ENCODE measurements at places on chromosomes 7 and 10.

- DNase-seq: no peak
Measured at GRCh38 chr10:14062528-14063260, 268.0 kb downstream of the FRMD4A start.

GRCh38 chr10:80290474-80291220, 1.2 kb upstream of the MAT1A start:
- no peak for DNase-seq

- DNase-seq: no peak
Measured at GRCh38 chr7:123751821-123752220, 3.0 kb upstream of the WASL start.

DNA sequence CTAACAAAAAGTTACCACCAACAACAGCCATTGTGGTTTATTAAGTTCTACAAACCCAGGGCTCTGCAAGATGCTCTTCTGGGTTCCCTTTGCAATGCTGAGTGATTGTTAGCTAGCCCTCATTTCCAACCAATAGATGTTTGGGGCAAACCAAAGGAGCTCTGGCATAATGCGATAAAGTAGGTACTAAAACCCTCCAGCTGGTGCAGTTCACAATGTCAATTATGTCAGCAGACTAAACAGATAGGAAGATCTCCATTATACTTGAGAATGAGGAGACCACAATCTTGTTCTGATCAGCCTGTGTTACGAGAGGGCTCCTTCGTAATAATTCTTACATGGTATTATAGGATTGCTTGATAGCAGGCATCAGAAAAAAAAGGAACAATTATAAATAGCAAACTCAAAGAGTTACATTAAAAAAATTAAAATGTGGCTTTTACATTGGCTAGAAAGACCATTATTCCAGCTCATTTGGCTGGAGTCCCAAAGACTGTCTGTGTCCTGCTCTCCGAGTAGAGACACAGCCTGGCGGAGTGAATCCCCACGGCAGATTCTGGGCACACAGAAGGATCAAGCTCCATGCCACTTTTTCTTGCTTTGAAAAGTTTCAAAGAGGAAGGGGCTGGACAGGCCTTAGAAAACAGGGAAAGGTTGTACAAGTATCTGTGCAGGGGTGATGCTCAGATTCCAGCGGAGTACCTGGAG, 93.8 kb downstream of the ZRANB1 start:
- no peak for DNase-seq

- no peak for DNase-seq
Measured at GRCh38 chr10:26432938-26433337, 5.2 kb upstream of the APBB1IP start.

DNA sequence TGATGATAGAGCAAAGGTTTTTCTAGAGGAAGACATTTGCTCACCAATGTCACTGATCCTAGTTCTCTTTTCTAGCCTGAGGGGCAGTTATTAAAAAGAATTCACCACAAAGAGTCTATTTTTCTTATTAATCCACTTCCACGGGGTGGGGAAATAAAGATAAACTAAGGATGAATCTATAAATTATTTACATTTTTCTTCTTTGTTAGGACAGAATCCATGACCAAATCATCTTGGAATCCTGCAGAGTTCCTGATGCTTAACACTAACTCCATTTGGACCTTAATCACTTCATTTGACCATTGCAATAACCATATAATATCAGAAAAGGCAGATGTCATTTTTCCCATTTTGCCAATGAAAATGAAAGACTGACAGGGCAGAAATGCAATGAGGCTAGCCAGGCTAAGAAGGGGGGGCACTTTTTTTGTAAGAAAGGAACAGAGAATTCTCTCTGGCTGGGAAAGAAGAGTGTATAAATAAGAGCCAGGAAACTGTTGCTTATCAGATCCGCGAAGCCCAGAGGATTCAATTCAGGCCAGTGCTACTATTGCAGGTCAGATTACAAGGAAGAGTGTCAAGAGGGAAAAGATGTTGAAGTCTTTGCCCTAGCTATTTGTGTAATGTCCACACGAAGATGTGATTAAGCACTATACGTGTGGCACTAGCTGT, 433.2 kb downstream of the TNS3 start:
- no peak for DNase-seq

- DNase-seq: no peak
Measured at GRCh38 chr10:61338146-61338545, 115.0 kb downstream of the TMEM26 start.

DNA sequence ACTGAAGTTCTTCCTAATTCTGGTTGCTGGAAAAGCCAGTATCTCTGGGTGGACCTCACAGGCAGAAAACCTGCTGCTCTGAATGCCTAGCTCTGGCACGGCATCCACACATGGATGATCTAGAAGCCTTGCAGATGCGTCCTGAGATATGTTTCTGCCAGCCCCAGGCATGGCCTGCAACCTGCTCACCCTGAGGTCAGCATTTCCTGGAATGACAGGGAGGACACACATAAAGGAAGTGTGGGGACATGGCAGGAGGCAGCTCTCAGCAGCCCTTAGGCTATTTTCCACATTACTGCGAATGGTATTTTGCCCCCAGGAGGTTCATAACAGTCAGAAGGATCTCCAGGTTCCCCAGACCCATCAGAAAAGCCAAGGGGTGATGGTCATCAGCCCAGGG, 23.2 kb downstream of the PLXNA4 start:
- no peak for DNase-seq

DNA sequence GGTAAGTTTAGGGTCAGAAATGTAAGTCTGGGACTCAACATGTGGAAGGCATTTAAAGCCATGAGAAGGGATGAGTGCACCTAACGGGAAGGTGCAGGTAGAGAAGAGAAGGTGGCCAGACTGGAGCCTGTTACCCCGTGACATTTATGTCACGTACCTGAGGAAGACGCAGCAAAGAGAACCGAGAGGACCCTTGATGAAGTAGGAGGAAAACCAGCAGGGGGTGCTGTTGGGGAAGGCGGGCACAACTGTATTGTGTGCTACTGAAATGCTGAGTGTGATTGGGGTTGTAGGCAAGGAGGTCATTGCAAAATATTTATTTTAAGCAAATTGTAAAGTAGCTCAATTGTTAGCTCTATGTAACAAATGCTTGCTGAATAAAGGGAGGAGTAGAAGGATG, 338.2 kb upstream of the PRKCQ start:
- no peak for DNase-seq

- no peak for DNase-seq
Measured at GRCh38 chr10:32166365-32166764, 110.1 kb upstream of the KIF5B start.

DNA sequence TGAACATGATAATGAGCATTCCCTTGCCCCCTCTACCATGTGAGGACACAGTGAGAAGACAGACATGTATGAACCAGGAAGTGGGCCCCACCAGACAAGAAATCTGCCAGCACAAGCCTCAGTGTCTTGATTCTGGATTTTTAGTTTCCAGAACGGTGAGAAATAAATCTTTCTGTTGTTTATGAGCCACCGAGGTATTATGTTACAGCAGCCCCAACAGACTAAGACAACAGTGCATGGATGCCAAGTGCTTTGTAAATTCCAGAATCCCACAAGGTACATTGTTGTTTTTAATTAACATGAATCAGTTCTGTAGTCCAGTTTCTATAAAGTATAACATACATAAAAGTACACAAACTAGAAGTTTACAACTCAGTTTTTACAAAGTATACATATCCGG, 162.2 kb downstream of the ARHGAP21 start:
- DNase-seq: no peak

GRCh38 chr7:50409856-50410745, 40.0 kb downstream of the FIGNL1 start:
- no peak for DNase-seq

DNA sequence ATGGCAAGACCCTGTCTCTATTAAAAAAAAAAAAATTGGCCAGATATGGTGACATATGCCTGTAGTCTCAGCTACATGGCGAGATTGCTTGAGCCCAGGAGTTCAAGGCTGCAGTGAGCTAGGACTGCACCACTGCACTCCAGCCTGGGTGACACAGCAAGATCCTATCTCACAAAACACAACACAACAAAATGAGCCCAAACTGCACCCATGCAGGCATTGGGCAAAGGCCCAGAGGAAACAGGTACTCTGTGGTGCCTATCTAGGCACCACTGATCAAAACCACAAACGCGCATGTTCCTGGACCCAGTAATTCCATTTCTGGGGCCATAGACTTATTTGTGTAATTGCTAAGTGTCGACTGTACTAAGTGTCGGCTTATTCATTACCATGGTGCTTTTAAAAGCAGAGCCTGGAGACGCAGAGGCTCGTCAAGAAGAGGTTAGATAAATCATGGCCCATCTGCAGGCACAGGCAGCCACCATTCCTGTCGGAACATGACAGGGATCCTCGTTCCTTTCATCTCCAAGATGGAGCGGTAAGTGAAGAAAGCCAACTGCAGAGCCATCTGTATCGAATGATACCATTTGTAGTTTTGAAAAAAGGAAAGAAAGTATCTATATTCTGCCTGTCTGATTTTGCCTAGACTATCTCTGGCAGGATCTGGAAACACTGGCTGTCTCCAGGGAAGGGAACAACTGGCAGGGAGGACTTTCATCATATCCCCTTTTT, 160.4 kb upstream of the RHEB start:
- DNase-seq: no peak

DNA sequence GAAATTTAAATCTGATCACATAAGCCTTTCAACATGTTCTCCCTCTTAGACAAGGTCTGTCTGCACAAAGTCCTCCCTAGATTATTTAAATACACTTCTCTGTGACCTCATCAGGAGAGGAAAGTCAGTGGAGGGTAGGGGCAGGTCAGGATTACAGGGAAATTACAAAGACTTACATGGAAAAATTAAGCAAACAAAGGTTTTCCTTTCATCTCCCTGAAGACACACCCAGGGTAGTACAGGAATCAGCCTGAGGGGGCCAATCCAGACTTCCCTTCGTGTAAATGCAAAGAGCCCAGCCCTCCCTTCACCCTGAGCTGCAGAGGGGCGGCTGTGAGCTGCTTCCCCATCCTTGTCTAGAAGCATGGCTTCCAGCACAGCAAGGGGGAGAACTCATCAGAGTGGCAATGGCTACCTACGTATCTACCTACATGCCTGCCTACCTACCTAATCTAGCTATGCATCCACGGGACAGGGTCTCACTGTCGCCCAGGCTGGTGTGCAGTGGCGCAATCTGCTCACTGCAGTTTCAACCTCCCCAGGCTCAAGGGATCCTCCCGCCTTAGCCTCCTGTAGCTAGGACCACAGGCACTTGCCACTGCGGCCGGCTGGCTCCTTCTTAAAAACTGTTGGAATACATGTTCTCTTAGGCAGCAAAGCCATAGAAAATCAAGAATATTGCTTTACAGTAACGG, 33.2 kb downstream of the PITRM1 start:
- DNase-seq: no peak

DNA sequence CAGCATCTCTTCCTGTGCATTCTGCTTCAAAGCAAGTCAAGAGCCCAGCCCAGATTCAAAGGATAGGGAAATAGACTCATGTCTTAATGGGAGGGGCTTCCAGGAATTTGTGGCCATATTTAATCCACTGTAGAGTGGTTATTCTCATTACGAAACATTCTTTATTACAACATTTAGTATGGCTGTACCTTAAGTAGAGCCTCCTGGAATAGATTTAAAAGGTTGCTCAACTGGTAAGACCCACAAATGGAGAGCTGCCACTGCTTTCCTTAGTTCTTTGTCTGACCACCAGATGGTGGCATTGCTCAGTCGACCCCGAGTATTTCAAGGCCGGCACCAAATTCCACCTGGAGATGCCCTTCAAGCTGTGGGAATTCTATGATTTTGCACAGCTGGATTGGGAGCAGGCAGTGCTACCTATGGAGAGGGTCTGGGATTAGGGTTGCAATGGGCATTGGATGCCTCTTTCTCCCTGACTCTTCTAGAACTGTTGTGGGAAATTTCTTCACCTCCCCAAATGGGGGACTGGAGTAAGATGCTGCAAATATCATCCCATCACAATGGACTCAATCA, 102.2 kb downstream of the RBM20 start:
- peak; percentile 80 for DNase-seq

GRCh38 chr10:70296406-70296899, 12.6 kb upstream of the NPFFR1 start:
- peak; percentile 94 for DNase-seq

DNA sequence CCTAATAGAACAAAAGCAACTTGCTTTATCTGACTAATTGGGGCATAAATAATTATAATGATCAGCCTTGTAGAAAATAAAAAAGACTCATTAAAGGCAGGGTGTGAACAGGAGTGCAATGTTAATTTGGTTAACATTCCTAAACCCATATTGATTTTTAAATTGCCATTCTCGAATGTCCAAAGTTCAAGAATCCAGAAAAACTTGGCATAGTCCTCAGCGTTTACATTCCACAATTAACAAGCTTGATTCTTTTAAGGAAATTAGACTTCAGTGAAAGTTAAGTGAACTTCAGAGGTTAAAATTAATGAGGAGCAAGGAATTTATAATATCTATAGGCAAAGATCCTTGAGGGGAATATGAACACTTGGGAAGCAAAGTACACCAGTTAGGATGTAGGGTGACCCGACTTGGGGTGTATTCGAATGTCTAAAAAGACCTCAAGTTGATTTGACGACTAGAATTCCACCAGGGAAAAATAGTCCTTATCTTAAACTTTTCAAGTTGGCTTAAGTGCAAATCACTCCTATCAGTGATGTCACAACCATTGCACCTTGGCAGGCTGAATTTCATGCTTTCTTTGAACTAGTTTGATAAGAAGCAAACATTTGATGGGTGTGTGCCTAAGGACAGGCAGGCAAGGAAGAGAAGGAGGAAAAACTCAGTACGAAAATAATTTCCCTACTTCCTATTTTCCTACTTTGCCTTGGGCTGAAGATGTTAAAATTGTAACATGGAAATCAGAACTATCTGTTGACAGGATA, 830.4 kb upstream of the COBL start:
- no peak for DNase-seq

GRCh38 chr10:98414932-98415730, at the start of gene PYROXD2:
Gene PYROXD2 (minus strand): TSS chr10:98415182. CDS start chr10:98415135, 47 bp downstream.
- DNase-seq: peak; percentile 99

DNA sequence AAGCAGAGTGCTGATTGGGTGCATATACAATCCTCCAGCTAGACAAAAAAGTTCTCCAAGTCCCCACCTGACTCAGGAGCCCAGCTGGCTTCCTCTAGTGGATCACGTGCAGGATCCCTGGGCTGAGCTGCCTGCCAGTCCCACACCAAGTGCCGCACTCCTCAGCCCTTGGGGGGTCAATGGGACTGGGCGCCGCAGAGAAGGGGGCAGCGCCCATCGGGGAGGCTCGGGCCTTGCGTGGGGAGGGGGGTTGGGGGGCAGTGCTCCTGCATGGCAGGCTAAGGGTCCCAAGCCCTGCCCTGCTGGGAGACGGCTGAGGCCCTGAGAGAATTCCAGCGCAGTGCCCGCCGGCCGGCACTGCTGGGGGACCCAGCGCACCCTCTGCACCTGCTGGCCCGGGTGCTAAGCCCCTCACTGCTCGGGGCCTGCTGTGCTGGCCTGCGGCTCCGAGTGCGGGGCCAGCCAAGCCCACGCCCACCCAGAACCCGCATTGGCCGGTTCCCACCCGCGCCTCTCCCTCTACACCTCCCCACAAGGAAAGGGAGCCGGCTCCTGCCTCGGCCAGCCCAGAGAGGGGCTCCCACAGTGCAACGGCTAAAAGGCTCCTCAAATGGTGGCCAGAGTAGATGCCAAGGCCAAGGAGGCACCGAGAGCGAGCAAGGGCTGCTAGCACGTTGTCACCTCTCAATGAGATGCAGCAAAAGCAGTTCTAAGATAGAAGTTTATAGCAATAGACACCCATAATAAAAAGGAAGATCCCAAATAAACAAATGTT, 274.3 kb upstream of the LRRTM3 start:
- DNase-seq: no peak

All from RWPE1 (cell line).